SK-N-SH (cell line): ENCODE measurements at places on chromosomes 4 and X.
A peak's percentile ranks its signal among the peaks of the same experiment; 100 is the strongest.

DNA sequence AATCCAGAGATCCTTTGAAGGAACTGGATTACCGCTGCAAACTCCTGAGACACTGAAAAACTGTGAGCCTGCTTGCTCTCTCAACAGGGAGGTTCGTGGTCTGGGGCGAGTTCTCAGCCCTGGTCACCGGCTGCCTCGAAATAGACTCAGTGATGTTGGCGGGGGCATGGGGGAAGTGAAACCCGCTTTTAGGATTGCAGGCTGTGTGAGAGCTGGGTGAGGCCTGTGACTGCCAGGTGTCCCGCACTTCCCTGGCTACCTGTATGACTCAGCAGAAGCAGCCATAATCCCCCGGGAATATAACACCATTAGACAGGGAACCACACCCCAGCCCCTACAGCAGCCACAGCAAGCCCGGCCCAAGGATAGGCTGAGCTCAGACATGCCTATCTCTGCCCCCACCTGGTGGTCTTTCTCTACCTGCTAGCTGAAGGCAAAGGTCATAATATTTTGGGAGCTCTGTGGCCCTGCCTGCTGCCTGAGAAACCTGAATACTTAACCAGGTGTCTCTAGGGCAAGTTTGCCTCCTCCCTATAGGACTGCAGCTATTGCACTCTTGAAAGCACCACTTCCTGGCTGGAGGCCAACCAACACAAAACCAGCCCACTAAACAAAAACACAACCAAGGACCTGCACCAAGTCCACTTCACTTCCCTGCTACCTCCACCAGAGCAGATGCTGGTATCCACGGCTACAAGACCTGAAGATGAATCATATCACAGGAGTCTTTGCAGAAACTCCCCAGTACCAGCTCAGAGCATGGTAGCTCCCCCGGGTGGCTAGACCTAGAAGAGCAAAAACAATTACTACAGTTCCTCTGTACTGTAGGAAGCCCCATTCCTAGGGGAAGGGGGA lies 202.0 kb downstream of the RRAGB start:
- H3K4me3 ChIP-seq = no peak overlapping the region
- H3K36me3 ChIP-seq = no peaks in the 10 kb centered on the region
- DNase-seq = no peak
- H3K27me3 ChIP-seq = no peaks in the 10 kb centered on the region
- H3K27ac ChIP-seq = no peak overlapping the region

- no peak for DNase-seq
- no peak overlapping the region for H3K4me3 ChIP-seq
- H3K27ac ChIP-seq = no peak overlapping the region
- H3K36me3 ChIP-seq = no peaks in the 10 kb centered on the region
- no peaks in the 10 kb centered on the region for H3K27me3 ChIP-seq
Observed at GRCh38 chr4:88119943-88120342, 38.5 kb downstream of the ABCG2 start.

- no peak overlapping the region for H3K4me3 ChIP-seq
- no peak for DNase-seq
- H3K27ac ChIP-seq = no peak overlapping the region
- no peaks in the 10 kb centered on the region; the same call in 1 of the 2 replicates for H3K4me1 ChIP-seq
- no peaks in the 10 kb centered on the region for H3K27me3 ChIP-seq
Observed at GRCh38 chr4:129545599-129546278, 449.8 kb downstream of the C4orf33 start.

- no peak overlapping the region for H3K27ac ChIP-seq
- H3K36me3 ChIP-seq = no peaks in the 10 kb centered on the region
- no peak overlapping the region for H3K4me3 ChIP-seq
- no peaks in the 10 kb centered on the region for H3K4me1 ChIP-seq
Observed at GRCh38 chr4:74545448-74545847, 100.5 kb downstream of the AREG start.

DNA sequence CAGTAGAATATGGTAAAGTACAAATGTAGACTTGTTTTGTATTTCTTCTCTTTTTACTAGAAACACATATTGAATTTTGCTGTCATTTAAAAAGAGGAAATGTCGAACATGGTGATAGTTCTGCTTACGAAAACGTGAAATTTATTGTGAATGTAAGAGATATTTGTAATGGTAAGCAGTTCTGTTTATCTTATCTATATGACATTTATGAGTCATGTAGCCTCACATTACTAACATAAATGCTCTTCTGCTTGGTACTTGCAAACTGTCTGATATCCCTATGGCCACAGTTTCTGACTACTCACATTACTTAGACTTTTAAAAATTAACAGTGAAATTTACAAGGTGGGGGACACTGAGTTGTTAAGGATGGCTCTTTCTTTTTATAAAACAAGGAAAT lies 57.9 kb downstream of the PASD1 start:
- H3K36me3 ChIP-seq = no peaks in the 10 kb centered on the region
- H3K27ac ChIP-seq = no peak overlapping the region
- DNase-seq = no peak
- H3K4me1 ChIP-seq = no peaks in the 10 kb centered on the region
- no peak overlapping the region for H3K4me3 ChIP-seq

DNA sequence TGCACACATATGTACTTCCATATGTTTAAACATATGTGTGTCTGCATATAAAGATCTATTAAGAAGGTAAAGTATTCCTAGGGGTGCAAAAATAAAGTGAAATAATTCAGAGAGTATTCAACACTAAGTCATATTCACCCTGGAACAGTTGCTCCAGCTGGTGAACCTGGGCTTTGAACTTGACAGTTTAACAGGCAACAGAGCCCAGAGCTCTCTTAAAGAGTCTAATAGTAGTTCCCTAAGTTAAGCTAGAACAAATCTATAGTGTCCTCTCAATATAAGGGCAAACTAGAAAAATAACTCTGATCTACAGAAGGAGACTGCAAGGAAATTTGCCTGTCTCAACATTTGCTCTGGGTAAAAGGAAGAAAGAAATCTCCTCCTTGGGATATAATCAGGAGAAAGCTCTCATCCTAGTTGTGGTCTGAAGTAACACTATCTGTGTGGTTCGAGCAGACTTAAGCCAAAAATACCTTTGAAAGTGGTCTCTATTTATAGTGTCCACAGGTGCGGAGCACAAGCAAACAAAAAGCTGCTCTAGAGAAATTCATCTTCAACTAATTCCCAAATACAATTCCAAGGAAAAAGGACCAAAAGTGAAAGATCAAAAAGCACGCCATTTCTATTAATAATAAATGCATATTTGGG lies 29.9 kb downstream of the VEGFC start:
- no peaks in the 10 kb centered on the region for H3K27me3 ChIP-seq
- peak overlapping the region; percentile 82 for H3K27ac ChIP-seq
- no peaks in the 10 kb centered on the region; the same call in none of the 2 replicates for H3K4me1 ChIP-seq
- peaks cover 41% of the 10 kb centered on the region for H3K36me3 ChIP-seq
- H3K4me3 ChIP-seq = peak overlapping the region; percentile 6; the same call in 1 of the 2 replicates

DNA sequence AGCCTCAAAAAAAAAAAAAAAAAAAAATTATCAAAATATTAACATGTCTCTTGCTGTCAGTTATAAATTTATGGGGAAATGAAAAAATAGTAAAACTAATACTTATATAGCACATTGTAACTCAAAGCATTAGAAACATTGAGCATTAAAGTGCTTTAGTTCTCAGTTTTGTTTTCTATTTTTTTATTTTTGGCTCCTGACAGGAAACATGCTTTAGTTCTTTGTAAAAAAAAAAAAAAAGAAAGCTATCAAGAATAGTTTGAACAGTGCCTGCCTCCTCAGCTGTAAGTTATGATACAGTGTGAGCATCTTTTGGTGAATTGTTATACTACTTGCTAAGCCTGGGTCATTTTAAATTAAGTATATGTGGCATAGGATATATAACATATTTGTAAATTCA lies 5.1 kb upstream of the CENPC start:
- no peaks in the 10 kb centered on the region for H3K36me3 ChIP-seq
- no peak overlapping the region for H3K4me3 ChIP-seq
- H3K4me1 ChIP-seq = no peaks in the 10 kb centered on the region; the same call in 1 of the 2 replicates
- H3K27ac ChIP-seq = no peak overlapping the region

- no peaks in the 10 kb centered on the region for H3K4me1 ChIP-seq
- DNase-seq = no peak
- H3K4me3 ChIP-seq = no peak overlapping the region
- H3K27me3 ChIP-seq = peaks cover 4% of the 10 kb centered on the region; the same call in 1 of the 2 replicates
- no peaks in the 10 kb centered on the region for H3K36me3 ChIP-seq
Observed at GRCh38 chrX:41406201-41406600, 40.9 kb upstream of the NYX start.

GRCh38 chrX:41705680-41706374 lies 17.1 kb downstream of the GPR34 start:
- no peak overlapping the region for H3K4me3 ChIP-seq
- H3K27me3 ChIP-seq = no peaks in the 10 kb centered on the region
- H3K36me3 ChIP-seq = no peaks in the 10 kb centered on the region
- DNase-seq = no peak
- no peak overlapping the region for H3K27ac ChIP-seq
- no peaks in the 10 kb centered on the region; the same call in 1 of the 2 replicates for H3K4me1 ChIP-seq

- no peak for DNase-seq
- no peak overlapping the region for H3K4me3 ChIP-seq
- H3K36me3 ChIP-seq = no peaks in the 10 kb centered on the region
- no peaks in the 10 kb centered on the region for H3K27me3 ChIP-seq
- no peaks in the 10 kb centered on the region for H3K4me1 ChIP-seq
- H3K27ac ChIP-seq = no peak overlapping the region
Observed at GRCh38 chr4:81884986-81885385, 413.3 kb upstream of the RASGEF1B start.

- H3K4me1 ChIP-seq = no peaks in the 10 kb centered on the region
- no peak overlapping the region for H3K4me3 ChIP-seq
- no peak for DNase-seq
Observed at GRCh38 chr4:111761531-111761930, 383.7 kb upstream of the FAM241A start.

- peak overlapping the region; percentile 6; the same call in 1 of the 2 replicates for H3K4me3 ChIP-seq
- H3K27me3 ChIP-seq = no peaks in the 10 kb centered on the region
- H3K4me1 ChIP-seq = peaks cover 17% of the 10 kb centered on the region; the same call in 1 of the 2 replicates
Observed at GRCh38 chr4:105061136-105061696, 85.5 kb upstream of the TET2 start.

DNA sequence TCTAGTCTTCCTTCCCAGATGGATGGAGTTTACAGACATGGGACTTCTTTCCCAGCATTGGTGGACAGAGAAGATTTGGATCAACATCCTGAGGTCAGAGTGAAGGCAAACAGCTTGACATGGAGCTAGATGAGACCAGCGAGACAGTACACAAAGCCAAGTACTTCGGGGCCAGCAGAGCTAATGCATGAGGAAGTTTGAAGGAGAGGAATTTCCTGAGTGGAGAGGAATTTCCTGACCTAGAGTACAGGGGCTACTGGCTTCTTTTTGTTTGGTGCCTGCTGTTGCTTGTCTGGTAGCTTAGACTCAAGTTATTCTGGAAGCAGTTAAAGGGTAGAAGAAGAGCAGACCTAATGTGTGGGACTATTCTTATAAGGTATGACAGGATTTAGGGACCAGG lies 69.1 kb upstream of the EOLA2 start:
- H3K36me3 ChIP-seq = no peaks in the 10 kb centered on the region
- H3K4me3 ChIP-seq = no peak overlapping the region
- H3K27ac ChIP-seq = no peak overlapping the region
- DNase-seq = no peak

GRCh38 chrX:134733591-134733990 lies 75.3 kb upstream of the PLAC1 start:
- DNase-seq = no peak
- H3K4me1 ChIP-seq = peaks cover 11% of the 10 kb centered on the region; the same call in 1 of the 2 replicates
- H3K27me3 ChIP-seq = no peaks in the 10 kb centered on the region
- H3K4me3 ChIP-seq = no peak overlapping the region

- H3K4me1 ChIP-seq = peaks cover 11% of the 10 kb centered on the region; the same call in 1 of the 2 replicates
- H3K4me3 ChIP-seq = no peak overlapping the region
- H3K27me3 ChIP-seq = no peaks in the 10 kb centered on the region
- peaks cover 26% of the 10 kb centered on the region for H3K36me3 ChIP-seq
- DNase-seq = no peak
- no peak overlapping the region for H3K27ac ChIP-seq
Observed at GRCh38 chr4:158857951-158858350, 89.1 kb downstream of the FNIP2 start.

GRCh38 chr4:138405934-138406567 lies 163.9 kb upstream of the SLC7A11 start:
- H3K4me1 ChIP-seq = no peaks in the 10 kb centered on the region
- no peaks in the 10 kb centered on the region for H3K36me3 ChIP-seq
- no peaks in the 10 kb centered on the region for H3K27me3 ChIP-seq
- DNase-seq = no peak
- H3K27ac ChIP-seq = no peak overlapping the region
- no peak overlapping the region for H3K4me3 ChIP-seq

DNA sequence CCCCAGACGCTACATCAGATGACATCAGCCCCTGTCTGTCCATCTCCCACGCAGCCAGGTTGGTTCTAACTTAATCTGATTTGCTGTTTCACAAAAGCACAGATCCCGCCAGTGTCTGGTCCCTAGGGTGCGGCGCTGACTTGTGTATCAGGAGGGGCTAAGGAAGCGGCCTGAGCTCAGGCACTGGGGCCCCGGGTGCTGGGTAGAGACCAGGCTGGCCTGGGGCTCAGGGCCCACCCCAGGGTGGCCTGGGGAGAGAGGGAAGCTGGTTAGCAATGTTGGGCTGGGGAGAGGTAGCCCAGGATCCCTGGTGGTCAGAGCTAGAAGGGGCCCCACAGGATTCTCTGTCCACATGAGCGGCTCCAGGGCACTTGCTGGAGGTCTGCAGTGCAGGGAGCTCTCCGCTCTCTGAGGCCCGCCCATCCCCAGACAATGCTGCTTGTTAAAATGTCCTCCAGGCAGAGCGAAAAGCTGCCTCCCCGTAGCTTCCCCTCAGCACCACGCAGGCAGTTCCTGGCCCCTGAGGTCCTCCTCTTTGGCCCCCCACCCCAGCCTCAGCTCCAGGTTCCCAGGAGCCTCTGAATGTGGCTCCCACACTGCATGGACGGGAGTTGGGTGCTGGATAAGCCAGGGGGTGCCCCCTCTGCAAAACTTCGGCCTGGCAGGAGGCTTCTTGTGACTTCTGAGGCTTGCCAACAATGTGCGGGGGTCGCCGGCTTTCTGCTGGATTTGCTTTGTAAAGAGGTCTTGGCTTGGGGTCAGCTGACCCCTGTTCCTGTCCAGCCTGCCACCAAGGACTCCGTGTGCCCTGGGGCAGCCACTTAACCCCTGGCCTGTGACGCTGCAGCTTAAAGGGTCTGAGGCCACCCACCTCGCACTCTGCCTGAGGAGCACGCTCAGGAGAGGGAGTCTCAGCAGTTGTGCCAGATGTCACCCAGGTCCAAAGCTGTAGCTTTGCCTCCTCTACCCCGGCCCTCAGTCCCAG lies 112.9 kb downstream of the CPZ start:
- H3K27me3 ChIP-seq = no peaks in the 10 kb centered on the region
- no peak overlapping the region for H3K27ac ChIP-seq
- DNase-seq = no peak
- no peaks in the 10 kb centered on the region for H3K36me3 ChIP-seq
- no peak overlapping the region for H3K4me3 ChIP-seq

GRCh38 chr4:146478009-146478408 lies 43.7 kb downstream of the SLC10A7 start:
- no peak overlapping the region for H3K4me3 ChIP-seq
- H3K4me1 ChIP-seq = peaks cover 13% of the 10 kb centered on the region; the same call in 1 of the 2 replicates
- no peaks in the 10 kb centered on the region for H3K36me3 ChIP-seq
- H3K27me3 ChIP-seq = no peaks in the 10 kb centered on the region
- H3K27ac ChIP-seq = no peak overlapping the region

GRCh38 chr4:81648576-81649275 lies 177.0 kb upstream of the RASGEF1B start:
- H3K36me3 ChIP-seq = no peaks in the 10 kb centered on the region
- no peak overlapping the region for H3K27ac ChIP-seq
- no peaks in the 10 kb centered on the region for H3K27me3 ChIP-seq
- no peak for DNase-seq
- no peaks in the 10 kb centered on the region for H3K4me1 ChIP-seq
- H3K4me3 ChIP-seq = no peak overlapping the region

GRCh38 chr4:24426557-24426956 lies 157.8 kb downstream of the DHX15 start:
- peaks cover 25% of the 10 kb centered on the region; the same call in 1 of the 2 replicates for H3K27me3 ChIP-seq
- H3K4me3 ChIP-seq = no peak overlapping the region
- H3K4me1 ChIP-seq = no peaks in the 10 kb centered on the region
- no peak overlapping the region for H3K27ac ChIP-seq
